NB4 (cell line): ENCODE measurements at places on chromosomes 1 and 21.

DNA sequence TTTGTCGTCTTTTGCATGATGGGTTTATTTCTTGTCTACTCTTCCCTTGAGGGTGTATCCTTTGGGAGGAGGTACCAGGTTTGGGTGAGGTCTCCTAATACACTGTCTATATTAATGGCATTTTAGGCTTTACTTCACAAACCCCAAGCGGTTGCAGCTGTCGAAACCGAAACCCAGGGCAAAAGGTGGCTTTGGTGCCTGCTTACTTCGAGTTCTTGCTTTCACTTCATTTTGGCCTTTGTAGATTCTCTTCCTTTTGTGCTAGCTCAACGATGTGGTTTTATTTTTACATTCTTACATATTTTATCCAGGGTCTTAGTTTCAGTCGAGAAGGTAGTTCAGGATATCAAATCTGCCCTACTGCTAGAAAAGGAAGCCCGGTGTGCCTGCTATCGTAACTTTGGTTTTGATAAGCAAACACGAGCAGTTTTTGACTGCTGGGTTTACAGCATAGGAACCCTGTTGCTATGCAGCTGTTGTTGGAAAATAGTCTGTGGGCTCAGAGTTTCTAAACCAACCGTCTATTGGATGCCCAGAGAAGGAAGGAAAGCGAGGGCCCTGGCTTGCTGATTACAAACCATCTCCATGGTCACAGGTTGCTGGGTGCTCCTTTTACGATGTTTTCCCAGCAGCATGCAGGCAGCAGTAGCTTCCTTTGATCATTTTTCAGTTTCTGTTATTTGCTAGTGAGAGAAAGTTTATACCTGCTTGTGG is 9.8 kb upstream of the TSPAN2 start:
- peak; percentile 79 for DNase-seq

DNA sequence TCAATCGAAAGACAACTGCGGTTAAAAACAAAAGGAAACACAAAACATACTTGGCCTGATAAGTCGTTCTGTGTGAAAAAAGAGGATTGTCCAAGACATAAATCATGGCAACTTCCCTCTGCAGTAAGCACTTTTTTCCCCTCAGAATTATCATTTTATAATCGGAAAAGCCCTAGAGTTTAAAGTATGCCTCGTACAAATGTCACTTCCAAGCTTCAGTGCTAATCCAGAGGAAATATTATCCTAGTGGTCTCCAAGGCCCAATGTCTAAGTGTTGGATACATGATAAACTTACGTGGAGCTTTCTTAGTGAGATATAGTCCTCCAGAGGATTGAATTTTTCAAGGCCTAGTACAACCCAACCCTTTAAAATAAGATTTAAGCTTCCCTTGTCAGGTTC is 11.2 kb upstream of the NTMT2 start:
- no peak for DNase-seq

GRCh38 chr1:151720974-151721787 is at the start of gene RIIAD1:
Gene RIIAD1 (plus strand): TSS chr1:151721522. CDS start chr1:151721537, 15 bp downstream.
- peak; percentile 12 for DNase-seq

DNA sequence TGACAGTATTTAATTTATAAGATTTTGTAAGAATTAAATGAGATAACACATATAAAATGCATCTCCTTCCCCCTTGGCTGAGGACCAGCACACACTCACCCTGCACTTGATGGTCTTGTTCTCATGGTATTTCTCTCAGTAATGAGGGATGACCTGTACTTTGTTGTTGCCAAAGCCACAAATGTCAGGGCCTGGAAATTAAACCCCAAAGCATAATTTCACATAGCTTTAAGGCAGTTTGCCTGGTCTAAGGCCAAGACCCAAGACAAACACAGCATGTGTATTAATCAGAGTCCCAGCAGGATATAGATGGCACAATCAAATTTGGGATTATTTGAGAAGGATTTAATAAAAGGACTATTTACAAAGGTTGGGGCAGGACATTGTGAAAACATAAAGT is 48.6 kb upstream of the EPS15 start:
- DNase-seq: no peak

DNA sequence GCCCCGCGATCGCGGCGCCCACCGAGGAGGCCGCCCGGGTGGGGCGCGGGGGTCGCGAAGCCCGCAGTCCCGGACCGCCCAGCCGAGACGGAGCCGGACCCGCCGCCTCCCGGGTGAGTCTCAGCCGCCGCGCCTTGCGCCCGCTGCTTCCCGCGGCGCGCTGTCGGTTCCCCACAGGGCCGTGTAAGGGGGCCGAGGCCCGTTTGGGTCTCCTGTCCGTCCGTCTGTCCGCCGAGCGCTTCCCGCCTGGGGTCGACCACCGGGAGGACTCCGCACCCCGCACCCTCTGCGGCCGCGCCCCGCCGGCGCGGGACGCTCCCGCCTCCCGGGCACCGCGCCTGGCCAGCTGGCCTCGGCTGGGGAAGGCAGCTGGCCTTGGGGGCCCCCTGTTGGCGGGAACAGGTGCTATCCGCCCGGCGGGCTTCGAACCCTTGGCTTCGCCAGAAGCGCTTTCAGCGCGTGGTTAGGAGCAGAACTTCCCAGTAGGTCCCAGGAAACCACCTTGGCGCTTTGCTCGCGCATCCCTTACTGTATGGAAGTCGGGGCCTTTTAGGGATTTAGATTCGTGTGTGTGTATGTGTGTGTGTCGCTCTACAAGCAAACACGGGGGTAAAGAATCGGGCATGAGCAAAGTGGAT is 414 bp downstream of the TMEM51 start:
- no peak for DNase-seq

GRCh38 chr1:12309783-12310742 is 80.2 kb downstream of the VPS13D start:
- DNase-seq: no peak

DNA sequence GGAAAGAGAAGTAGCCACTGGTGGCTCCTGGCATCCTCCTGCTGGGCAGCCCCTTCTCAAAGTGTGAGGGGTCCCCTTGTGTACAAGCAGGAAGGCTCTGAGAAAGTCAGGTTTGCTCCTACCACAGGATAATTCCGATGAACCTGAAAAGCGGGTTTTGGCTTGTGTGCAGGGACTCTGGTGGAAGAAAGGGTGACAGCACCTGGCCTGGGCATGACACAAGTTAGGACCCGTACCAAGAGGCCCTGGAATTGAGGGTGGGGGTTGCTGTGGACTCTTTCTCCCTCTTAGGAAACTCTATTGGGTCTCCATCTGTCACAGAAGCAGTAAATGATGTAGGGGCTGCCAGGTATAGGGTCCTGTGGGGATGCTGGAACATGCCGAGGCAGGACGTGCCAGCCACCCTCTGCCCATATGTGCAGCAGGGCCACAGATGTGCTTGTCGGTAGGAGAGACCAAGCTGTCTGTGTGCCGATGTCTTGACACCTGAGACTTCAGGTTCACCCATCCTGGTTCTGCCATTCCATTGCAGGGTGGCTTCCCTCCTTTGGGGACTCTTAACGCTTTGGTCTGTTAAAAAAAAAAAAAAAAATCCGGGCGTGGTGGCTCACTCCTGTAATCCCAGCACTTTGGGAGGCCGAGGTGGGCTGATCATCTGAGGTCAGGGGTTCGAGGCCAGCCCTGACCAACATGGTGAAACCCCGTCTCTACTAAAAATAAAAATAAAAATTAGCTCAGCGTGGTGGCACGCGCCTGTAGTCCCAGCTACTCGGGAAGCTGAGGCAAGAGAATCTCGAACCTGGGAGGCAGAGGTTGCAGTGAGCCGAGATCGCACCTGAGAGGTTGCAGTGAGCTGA is 9.8 kb downstream of the C1orf35 start:
- no peak for DNase-seq

GRCh38 chr1:229058111-229058561 is 212.8 kb upstream of the RAB4A start:
- DNase-seq: no peak

- no peak for DNase-seq
Observed at GRCh38 chr1:214316593-214316992, 35.6 kb downstream of the SMYD2 start.

DNA sequence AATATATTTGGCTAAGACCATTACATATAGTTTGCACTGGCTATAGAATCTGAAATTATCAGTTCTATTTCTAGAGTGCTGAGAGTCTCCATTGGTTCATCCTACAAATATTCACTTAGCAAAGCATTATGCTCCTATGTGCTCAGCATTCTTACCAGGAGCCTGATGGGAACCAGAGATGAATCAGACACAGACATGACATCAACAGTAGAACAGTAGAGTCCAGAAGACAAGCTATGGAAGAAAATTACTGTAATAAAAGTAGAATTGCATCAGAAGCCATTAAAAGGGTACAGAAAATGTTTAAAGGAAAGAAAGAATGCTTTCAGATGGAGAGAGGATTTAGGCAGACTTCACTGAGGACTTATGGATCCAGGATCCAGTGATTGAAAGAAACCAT is 271.7 kb upstream of the SNX7 start:
- DNase-seq: no peak

DNA sequence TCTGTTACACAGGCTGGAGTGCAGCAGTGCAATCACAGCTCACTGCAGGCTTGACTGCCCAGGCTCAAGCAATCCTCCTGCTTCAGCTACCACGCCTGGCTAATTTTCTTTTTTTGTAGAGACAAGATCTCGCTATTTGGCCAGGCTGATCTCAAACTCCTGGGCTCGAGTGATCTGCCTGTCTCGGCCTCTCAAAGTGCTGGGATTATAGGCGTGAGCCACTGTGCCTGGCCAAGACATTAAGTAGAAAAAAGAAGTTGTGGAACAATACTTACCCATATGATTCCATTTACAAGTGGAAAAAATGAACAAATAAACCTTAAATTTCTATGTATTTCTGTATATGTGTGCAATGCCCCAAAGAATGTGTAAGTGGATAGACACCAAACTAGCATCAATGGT is 30.3 kb upstream of the ID3 start:
- DNase-seq: no peak

DNA sequence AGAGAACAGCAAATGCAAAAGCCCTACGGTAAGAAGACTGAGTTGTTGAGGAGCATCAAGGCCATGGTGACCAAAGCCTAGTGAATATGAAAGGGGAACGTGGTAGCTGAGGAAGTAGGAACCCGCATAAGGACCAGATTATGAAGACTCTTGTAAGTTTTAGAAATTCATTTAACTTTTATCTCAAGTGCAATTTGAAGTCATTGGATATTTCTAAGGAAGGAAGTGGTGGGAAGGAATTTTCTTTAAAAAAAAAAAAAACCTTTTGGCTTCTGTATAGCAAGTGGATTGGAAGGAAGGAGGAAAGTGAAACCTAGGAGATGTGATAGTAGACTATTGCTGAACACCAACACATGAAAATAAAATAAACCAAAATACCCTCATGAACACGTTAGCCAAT is 119.0 kb downstream of the TNFSF18 start:
- DNase-seq: no peak

DNA sequence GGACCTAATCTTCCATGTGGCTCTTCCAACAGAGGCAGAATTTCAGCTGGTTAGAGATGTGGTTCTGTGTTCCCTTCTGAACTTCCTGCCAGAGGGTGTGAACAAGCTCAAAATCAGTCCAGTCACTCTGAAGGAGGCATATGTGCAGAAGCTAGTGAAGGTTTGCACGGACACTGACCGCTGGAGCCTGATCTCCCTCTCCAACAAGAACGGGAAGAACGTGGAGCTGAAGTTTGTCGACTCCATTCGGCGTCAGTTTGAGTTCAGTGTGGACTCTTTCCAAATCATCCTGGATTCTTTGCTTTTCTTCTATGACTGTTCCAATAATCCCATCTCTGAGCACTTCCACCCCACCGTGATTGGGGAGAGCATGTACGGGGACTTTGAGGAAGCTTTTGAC is 17.3 kb downstream of the TENT5C start:
- no peak for DNase-seq

DNA sequence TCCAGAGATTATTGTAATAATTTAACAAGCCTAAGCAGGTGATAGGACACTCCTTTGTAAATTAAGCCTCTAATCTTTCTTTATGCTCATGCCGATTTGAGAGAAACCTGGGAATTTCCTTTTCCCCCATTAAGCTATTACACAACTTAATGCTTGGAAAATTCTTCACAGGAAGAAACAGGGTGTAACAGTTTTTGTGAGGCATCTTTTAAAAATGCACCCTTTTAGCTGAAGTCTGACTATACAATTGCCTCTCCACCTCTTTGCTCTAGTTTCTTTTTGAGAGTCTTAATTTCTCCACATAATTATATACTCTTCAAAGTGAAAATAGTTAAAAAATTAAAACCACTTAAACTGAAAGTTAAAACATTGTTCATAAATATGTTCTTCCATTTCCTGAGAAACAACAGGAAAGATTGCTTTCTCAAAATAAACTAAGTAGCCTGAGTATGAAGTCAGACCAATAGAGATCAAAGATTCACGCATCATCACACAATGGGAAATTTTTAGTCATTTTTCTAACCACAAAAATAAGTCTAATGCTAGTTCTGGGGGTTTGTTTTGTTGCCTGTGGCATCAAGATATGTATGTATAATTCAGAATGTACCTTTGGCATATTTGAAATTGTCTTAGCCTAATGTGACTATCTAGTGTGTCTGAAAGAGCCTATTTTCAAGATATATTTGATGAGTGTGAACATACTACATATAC is 34.7 kb downstream of the LRRC8D start:
- DNase-seq: no peak

DNA sequence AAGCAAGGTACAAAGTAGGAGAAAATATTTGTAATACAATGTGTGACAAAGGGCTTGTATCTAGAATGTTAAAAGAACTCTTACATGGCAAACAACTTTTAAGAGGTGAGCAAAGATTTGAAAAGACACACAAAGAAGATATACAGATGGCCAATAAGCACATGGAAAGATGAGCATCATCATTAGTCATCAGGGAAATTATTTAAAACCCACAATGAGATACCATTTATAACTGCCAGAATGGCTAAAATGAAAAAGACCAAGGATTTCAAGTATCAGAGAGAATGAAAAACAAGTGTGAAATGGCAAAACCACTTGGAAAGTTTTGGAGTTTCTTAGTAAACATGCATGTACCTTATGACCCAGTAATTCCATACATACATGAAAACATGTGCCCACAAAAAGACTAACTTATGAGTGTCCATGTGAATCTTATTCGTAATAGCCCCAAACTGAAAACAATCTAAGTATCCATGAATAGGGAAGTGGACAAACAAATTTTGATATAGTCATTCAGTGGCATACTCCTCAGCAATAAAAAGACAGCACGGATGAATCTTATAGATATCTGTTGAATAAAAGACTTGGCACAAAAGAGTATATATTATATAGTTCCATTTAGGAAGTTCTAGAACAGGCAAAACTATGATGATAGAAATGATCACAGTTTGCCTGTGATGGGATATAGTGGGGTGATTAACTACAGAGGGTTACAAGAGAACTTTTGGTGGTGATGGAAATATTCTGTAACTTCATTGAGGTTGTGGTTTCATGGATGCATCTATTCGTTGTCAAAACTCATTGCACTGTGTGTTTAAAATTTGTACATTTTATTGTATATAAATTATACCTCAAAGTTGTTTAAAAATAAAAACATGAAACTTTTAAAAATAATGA is 82.0 kb downstream of the DISP1 start:
- no peak for DNase-seq

- no peak for DNase-seq
Observed at GRCh38 chr1:37439349-37439995, 34.9 kb upstream of the ZC3H12A start.

GRCh38 chr1:7893529-7894180 is 40.8 kb upstream of the UTS2 start:
- no peak for DNase-seq
